ENCODE measurements at places on chromosomes 3 and 15.

DNA sequence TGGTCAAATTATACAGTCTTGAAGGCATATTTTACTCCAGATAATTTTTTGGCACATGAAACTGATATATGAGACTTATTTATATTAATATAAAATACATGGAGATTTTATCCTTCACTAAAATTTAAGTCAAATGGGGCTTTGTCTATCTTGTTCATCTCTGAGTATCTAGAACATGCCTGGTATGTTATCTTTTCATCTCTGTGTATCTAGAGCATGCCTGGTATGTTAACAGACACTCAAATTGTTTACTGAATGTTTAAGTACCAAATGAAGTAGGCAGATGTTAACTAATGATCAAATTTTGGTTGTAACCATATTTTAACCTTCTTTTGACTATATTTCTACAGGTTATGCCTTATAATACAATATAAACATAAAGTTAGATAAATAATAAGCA is 7.7 kb downstream of the GTF2A2 start:
- DNase-seq: no peak

DNA sequence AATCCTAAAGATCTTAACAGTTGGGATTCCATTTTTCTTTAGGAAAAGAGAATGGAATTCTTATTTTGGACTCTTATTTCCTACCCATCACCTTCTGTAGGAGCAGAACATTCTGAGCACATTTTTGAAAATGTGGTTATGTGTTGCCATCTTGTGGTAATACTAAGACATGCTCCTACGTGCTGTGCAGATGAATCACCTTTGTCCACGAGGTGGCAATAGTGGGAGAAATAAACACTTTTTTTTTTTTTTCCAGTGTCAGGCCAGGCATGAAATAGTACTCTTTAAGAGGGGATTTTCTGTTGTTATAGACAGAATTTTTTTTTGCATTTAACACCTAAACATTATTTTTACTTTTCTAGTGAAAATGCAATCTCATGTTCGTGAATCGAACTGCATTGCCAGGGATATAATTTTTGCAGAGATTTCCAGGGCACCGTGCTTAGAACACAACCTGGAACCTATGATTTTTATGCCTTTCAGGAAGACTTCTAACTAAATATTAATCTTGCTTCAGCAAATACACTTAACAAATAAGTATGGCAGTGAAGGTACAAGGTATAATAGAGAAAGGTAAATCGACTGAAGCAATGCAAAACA is 196.6 kb downstream of the GAP43 start:
- DNase-seq: peak; percentile 29

DNA sequence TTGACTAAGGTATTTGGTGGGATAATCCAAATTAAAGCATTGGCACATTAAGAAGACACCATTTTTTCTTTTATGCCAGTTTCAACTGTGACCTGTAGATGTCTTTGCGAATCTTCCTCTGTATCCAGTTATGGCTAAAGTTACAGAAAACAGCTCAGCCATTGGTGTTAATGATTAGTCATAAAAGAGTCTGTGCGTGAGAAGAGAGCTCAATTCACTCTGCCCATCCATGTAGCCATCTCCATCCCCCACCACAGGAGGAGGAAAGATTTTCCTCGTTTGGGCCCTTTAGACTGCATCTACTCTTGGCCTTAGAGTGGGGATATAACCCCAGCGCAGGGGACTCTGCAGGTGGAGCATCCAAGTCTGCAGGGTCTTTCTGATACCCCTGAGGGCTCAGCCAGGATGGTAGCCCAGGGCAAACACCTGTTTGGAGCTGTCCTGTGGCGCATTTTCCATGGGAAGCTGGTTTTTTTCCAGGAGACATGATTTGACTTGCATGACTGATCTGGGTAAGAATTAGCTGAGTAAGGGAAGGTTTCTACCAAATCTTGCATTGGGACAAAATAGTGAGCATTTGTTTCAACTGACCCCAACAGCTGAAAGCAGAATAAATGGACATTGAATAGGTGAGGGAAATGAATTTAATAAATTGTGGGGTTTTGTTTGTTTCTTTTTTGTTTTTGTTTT is 29.5 kb downstream of the NANOGP8 start:
- no peak for DNase-seq

- DNase-seq: no peak
These were observed 519 bp downstream of the ASB7 start for GRCh38 chr15:100602823-100603393.

DNA sequence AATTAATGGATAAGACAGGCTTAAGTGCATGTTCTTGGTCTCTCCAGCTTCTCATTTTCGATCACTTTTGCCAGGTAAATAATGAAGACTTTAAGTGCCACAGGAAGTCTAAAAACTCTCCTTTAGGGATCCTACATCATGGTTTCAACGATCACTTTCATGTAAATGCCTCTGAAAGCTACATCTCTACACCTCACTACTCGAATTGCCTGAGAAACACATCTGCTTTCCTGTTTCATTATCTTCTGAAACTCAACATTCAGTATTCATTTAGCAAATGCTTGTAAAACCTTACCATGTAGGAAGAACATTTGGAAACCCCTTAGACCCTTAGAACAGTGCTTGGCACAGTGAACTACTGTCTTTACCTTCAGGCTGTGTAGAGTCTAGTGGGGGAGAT is 16.2 kb downstream of the THAP10 start:
- DNase-seq: no peak

DNA sequence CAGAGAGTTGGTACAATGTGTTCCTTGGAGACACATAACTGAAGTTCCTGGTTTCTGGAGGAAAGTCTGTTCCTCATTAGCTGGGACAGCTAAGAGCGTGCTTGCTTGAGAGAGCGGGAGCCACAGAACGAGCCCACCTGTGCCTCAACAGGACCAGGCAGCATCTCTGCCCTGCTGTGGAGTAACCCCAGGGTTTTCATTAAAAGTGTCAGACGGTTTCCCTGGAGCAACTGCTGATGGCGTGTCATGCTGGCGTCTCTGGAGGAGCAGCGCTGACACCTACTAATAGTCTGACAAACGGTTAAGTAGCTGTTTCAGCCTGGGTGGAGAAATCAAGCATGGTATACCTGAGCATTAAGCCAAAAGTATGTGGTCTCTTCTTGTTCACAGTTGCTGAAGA is 150.0 kb downstream of the MCTP2 start:
- no peak for DNase-seq

DNA sequence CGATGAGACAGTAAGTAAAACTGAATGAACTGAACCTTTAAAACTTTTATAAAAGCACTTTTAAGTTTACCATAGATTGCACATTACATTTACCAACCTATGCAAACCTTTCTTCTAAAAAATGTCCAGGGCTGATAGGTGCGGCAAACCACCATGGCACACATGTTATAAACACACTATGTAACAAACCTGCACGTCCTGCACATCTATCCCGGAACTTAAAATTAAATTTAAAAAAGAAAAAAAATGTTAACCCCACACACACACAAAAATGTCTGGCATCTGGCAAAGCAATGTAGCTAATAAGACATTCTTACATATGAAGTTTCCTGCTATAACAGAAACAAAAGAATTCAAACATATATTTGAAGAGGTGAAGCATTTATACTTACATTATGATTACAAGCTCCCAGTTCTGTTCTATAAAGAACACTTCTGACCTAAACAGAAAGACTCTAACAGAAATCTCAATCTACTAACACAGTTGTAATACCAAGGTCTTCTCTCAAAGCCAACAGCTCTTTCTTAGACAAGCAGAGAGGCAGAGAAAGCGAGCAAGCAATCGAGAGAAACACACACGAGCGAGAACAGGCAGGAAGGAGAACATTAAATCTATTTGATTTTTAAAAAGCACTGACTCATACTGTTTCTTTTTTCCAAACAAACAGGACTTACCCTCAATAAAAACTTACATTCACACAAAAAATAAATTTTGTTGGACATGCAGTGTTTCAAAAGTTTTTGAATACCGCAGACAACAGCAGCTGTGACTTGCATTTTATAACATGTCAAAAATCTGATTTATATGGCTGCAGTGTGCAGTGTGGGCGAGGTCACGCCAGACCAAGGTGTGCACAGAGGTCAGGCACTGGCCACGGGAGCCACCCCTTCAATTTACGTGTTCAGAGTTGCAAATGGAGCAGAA is at the start of gene NRG4:
TSS of gene NRG4 (minus strand) at position 798 of the 925 bp plus-strand sequence. CDS start 1,194 bp downstream, outside the sequence.
- DNase-seq: no peak

- DNase-seq: no peak
These were observed 7.7 kb downstream of the STRA6 start for GRCh38 chr15:74194572-74195559.

GRCh38 chr15:96264801-96265515 is 65.5 kb upstream of the NR2F2 start:
- no peak for DNase-seq

GRCh38 chr15:74869726-74870407 is 3.3 kb downstream of the SCAMP2 start:
- peak; percentile 94 for DNase-seq

DNA sequence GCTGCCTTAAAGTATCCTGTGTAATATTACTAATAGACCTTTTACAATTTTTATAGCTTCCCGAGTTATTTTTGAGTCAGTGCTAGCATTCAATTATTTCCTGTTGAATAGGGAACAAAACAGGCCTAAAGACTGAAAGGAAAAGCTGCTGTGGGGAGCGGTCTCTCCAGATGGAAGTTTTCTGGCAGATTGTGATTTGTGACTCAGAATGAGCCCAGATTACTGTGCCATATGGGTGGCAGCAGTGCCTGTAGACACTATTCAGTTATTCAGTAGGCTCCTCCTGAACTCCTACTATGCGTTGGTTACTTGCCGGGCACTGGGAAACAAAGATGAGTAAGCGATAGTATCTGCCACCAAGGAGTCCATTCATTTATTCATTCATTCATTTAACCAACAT is 211.8 kb downstream of the CHST2 start:
- no peak for DNase-seq

GRCh38 chr3:4805662-4806061 is 173.6 kb upstream of the BHLHE40 start:
- no peak for DNase-seq

DNA sequence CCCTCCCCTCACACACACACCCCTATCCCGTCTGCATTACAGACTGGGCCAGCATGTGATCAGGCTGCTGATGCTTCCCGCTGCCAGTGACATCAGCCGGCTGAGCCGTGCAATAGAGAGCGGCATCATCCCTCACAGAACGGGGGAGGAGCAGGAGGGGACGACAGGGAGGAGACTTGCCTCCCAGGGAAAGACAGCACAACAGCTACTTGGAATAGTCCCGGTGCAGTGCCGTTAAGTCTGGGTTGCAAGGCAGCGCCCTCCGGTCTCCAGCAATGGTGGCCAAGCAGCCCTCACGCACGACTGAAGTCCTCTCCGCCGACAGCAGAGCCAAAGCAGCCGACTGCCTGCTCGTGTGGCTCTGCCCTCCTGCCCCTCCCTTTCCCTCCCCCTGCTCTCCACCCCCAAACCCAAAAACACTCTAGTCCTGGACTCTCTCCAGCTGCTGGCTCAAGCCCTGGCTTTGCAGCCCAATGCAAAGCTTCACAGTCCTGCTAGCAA is 31.5 kb upstream of the RPS17 start:
- DNase-seq: no peak

GRCh38 chr3:129705274-129705673 is 98.8 kb upstream of the PLXND1 start:
- no peak for DNase-seq

DNA sequence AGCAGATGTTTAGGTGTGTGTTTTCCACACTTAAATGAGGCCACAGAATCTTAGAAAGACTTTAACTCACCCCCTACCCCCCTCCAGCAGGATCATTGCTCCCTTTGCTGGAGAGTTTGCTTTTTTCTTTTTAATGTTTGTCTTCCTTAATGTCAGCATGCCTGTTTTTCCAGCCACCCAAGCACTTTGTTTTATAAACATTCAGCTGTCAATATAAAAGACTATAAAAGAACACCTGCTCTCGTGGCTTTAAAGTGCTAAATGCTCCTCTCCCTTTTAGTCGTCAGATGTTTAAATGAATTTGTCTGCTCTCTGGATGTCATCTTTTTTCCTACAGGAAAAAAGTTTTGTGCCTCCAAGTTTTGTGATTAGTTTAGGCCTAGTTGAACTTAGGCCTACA is 61.7 kb downstream of the SIDT1 start:
- no peak for DNase-seq

DNA sequence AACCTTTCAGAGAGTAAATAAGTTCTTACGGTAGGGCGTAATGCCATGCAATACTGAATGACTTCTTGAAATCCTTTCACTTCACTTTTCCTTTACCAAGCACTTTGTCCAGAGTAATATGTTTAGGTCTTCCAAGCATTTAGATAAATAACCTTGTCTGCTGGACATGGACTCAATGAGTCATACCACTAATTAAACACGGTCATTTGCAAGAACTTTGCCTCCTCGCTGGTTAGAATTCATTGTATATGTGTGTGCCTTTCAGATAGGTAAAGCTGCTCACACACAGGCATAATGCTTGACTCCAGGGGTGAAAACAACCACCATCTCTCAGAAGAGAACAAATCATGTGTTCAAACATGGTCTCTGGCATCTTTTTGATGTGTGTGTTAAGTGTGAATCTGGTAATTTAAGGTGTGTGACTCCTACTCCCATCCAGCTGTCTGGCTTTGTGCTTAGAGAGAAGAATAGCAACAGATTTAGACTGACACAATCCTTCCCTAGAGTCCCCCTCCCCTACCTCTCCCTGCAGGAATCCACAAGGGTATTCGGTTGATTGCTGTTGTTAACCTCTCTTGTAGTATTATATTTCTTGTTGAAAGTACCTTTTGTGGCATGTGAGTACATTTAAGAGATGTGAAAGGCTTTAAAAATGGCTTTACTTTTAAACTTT is 419.0 kb downstream of the CNTN4 start:
- DNase-seq: no peak

DNA sequence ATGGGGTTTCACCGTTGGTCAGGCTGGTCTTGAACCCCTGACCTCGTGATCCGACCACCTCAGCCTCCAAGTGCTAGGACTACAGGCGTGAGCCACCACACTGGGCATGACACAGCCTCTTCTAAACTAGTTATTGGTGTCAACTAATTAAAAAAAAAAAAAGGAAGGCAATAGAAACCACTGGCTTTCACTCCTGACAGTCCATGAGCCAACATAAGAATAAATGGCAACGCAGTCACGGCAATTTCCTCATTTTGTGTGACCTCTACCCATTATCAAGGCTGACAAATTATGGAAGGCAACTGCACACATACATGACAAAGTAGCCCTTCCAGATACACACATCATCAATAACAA is 5.9 kb downstream of the ARHGEF3 start:
- DNase-seq: no peak

- no peak for DNase-seq
These were observed 152.9 kb downstream of the IGF1R start for GRCh38 chr15:98801234-98801561.
